Panc1 (cell line): ENCODE measurements at places on chromosomes 5 and 9. TPM values are rescaled to one million over a fixed set of nuclear protein-coding genes. Genes with fewer than 3 reads are reported as not detected.

SLIT3 gene
- total RNA-seq: 26.4 TPM

GABRA1 gene
- total RNA-seq: not detected

DNA sequence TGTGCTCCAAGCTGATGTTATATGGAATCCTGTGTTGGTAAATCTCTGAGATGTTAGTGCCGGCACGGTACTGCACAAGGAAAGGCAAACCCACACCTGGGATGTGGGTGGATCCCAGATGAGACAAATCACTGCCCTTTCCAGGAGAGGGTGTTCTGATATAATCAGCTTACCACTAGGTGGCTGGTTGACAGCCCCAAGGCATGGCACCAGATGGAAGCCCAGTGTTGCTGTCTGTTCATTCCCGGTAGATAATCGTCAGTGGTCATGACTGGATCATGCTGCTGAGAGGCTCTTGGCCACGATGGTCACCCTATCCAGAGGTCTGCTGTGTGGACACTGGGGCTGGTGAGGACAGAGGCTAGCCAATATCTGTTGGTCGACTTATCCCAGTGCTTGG is 184.0 kb downstream of the CACNA1B start:
- no peak overlapping the region for H3K27ac ChIP-seq
- no peaks in the 10 kb centered on the region for H3K4me1 ChIP-seq
- no peaks in the 10 kb centered on the region for H3K27me3 ChIP-seq

GRCh38 chr9:96071076-96071814 is 195.8 kb downstream of the ERCC6L2 start:
- no peaks in the 10 kb centered on the region for H3K4me1 ChIP-seq
- DNase-seq: no peak
- no peak overlapping the region for H3K27ac ChIP-seq
- H3K36me3 ChIP-seq: no peaks in the 10 kb centered on the region
- H3K4me3 ChIP-seq: no peak overlapping the region
- no peaks in the 10 kb centered on the region for H3K27me3 ChIP-seq

DNA sequence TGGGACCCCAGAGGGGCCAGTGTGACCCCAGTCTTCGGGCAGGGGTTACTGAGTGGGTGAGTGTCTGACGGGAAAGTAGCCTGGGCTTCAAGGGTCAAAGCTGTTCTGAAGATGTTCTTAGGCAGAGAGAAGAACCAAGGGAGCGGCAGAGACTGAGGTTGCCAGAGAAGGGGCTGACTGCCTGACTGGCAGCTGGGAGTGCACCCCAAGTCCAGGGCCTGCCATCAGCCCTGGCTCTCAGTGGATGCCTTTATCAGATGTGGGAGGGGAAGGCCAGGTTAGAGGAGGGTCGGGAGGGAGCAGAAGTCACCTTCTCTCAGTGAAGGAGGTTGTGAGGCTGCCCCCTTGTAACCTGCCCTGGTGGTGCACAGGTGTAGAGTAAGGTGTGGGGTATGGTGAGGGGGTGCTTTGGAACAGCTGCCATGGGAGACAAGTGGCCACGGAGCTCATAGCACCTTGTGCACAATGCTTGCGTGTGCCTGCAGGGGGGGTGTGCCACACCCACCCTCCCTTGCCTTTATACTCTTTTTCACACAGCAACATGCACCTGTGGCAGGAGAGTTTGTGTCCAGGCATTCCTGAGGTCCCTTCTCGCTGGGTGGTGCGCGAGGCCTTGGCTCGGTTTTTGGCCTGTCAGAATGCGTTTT is 18.9 kb downstream of the RALGPS1 start:
- H3K4me1 ChIP-seq: no peaks in the 10 kb centered on the region
- no peak overlapping the region for H3K27ac ChIP-seq
- no peaks in the 10 kb centered on the region for H3K36me3 ChIP-seq
- H3K27me3 ChIP-seq: no peaks in the 10 kb centered on the region
- DNase-seq: no peak

DNA sequence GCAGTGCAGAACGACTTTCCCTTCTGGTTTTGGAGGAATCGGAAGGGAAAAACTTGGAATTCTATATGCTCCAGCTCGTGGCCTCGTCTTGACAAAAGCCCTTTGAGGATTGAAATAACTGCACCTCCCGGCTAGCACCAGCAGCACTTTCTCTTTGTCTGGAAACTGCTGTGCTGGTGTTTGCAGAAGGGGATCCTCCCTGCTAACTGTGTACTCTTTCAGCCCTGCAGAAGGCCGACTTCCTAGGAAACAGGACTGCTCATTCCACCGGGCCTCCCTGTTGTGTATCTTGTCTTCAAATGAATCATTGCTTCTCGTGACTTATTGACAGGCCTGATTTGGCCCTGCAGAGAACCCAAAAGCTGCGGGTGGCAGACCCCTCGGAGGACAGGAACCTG is 23.6 kb downstream of the STC2 start:
- H3K4me3 ChIP-seq: no peak overlapping the region
- H3K27me3 ChIP-seq: no peaks in the 10 kb centered on the region
- H3K4me1 ChIP-seq: no peaks in the 10 kb centered on the region
- DNase-seq: no peak
